ENCODE measurements at places on chromosomes 2 and 18.

DNA sequence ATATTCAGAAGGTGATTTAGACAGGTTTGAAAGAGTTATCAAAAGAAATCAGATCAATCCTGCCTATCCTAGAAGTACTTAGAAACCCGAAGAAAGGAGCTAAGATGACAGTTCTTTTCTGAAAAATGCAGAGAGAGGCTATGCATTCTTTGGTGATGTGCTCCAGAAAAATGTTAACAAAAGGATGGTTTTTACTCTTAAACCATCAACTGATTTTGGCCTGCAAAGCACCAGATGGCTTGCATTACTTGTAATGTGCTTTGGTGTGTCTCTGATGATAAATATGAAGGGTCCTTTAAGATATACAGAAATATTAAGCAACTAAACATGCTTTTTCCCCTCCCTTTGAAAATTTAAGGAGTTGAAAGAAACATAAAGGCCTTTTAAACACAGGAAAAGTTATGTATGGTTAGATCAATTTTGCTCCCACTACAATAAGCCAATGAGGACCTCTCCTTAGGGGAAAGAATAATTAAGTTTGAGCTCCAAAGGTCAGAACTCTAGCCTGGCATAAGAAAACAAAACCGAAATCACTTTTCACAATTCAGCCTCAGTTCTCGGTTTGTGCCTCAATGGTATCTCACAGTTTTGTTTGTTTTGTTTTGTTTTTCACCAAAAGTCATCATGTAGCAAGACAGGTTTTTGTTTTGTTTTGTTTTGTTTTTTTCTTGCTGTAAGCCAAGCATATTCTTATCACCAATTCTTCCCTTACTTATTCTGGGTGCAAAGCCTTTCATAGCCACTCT is 302.4 kb upstream of the NT5C1B start:
- no peak for DNase-seq

DNA sequence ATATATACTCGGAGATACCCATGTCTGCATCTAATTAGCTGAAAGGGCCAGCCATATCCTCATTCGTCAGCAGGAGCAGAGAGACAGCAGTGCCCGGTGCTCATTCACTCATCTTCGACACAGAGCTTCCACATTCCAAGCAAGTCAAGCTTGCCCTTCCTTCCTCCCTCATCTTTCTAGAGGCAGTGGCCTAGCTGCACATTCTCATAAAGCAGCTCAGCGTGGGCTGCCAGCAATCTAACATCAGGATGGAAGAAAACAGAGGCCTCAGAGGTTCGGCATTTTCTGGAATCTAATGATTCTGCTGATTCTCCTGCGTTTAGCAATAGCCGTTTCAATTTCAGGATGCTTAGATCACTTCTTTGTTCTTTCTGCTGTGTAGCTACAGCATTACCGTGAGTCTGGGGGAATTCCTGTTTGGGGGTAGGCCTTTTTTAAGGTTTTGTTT is 68.8 kb downstream of the CLHC1 start:
- no peak for DNase-seq

GRCh38 chr2:85838181-85838580 is 50.6 kb downstream of the ST3GAL5 start:
- DNase-seq: no peak

GRCh38 chr2:161946489-161947107 is 127.4 kb downstream of the DPP4 start:
- DNase-seq: peak; percentile 76

- DNase-seq: no peak
Measured at GRCh38 chr18:55387139-55387984, 200.6 kb downstream of the TCF4 start.

- peak; percentile 25 for DNase-seq
Measured at GRCh38 chr18:70195852-70196434, 9.5 kb downstream of the RTTN start.
